ENCODE measurements at places on chromosomes 6 and 20. TPM values are rescaled to one million over a fixed set of nuclear protein-coding genes. Genes with fewer than 3 reads are reported as not detected.

DNA sequence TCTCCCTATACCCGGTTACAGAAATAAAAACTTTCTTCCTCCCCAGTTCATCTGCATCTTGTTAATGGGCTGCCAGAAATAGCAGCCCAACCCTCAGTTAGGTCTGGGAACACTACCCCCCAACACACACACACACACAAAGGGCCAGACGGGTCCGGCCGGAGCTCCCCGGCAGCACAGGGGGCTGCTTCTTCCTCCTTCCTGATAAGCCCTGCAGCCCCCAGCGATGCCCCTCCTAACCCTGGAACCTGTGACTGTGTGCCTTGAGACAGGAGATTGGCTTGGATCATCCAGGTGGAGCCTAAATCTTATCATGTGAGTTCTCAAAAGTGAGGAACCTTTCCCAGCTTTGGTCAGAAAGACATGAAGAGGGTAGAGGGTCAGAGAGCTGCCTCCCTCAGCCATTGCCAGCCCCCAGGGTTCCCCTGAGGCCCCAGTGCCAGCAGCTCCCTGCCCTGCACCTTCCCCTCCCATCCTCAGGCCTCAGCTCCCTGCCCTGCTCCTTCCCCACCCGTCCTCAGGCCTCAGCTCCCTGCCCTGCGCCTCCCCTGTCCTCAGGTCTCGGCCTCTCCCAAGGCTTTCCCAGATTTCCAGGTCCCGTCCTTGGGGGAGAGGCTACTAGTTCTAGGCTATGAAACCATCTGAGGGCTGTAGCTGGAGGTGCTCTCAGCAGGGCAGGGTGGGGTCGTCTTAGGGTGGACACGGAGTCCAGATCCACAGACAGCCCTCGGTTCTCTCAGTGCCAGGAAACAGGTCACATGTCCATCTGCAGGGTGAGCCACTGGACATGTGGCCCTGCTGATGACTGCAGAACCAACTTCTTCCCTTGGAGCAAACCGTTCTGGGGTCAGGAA, 34.5 kb upstream of the CST7 start:
- DNase-seq: no peak

DNA sequence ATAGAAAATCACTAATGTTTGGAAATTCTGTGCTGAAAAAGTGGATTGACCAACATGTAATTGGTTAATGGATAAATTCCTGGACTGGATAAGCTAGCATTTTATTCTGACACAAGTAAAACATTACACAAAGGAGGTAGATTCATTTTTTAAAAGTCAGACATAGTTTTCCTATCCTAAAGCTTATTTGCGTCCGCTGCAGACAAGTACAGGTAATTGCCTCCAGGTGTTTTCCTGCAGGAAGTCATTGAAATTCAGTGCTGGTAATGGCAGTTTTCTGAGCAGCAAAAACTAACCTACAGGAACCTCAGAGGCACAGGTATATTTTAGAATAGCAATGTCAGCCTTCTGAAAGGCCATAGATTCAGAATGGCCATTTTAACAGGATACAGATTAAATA, 20.0 kb upstream of the HIVEP1 start:
- no peak for DNase-seq

- no peak for DNase-seq
These were observed 201.9 kb upstream of the CST7 start for GRCh38 chr20:24747010-24747712.

DNA sequence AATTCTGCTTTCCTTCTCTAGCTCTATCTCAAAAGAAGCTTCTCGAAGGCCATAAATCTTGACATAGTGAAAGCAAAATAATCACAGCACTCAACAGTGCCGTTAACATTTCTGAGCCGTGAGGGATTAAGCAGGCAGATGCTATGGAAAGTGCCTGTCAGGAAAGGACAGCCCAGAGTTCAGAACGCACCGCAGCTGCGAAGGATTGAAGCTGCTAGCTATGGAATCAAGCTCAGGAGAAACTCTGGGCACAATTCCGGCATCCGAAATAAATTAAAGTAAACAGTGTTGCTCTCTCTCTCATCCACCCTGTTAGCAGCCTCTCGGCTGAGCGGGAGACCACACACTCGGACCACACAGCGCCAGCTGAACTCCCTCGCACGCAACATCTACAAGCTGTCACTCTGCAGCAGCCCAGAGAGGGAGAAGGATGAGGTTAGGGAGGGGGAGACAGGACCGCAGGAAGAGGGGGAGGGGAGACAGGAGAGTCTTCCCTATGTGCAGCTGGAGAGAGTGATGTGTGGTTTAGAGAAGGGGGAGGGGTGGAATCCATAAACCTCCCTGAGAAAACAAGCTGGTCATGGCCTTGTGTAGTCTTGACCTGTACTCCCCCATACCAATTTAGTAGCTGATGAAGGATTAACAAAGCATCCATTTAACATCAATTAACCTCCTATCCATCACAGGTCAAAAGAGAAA, 9.0 kb downstream of the EXOC2 start:
- DNase-seq: peak; percentile 95

GRCh38 chr6:27133281-27134227, 113.9 kb upstream of the PRSS16 start:
- DNase-seq: peak; percentile 85

The ARFGEF3 gene
- total RNA-seq: 7.8 TPM

The NPBWR2 gene
- not detected for total RNA-seq

The OPRL1 gene
- total RNA-seq: 1.2 TPM
